ENCODE measurements at places on chromosomes 13 and 19. TPM values are rescaled to one million over a fixed set of nuclear protein-coding genes. Genes with fewer than 3 reads are reported as not detected.

The FUT6 gene
- not detected for total RNA-seq

The PSG2 gene
- total RNA-seq, result not detected

The ZNF571 gene
- 7.0 TPM for total RNA-seq

The KLC3 gene
- total RNA-seq, result not detected

The WDR62 gene
- total RNA-seq, result 1.2 TPM

The PRPF31 gene
- total RNA-seq, result 54.3 TPM

The SMIM44 gene
- not detected for total RNA-seq

The NDUFA7 gene
- 22.2 TPM for total RNA-seq

The MAMSTR gene
- not detected for total RNA-seq

The KLF12 gene
- 19.9 TPM for total RNA-seq

The ZNF536 gene
- 1.5 TPM for total RNA-seq

The ZNF541 gene
- total RNA-seq, result not detected

The PLIN4 gene
- total RNA-seq, result 3.4 TPM

The PINLYP gene
- 11.9 TPM for total RNA-seq

The FPR3 gene
- 18.0 TPM for total RNA-seq

The MPV17L2 gene
- total RNA-seq, result 10.6 TPM

The PEAK3 gene
- 3.0 TPM for total RNA-seq

The PDE4C gene
- 0.42 TPM for total RNA-seq

The ZNF737 gene
- total RNA-seq, result 17.6 TPM

The ZNF320 gene
- total RNA-seq, result 18.3 TPM

The SIX5 gene
- total RNA-seq, result 15.0 TPM

The TNFRSF19 gene
- total RNA-seq, result 7.6 TPM

The EVI5L gene
- total RNA-seq, result 12.1 TPM

The LGALS4 gene
- 3.5 TPM for total RNA-seq

The FGF22 gene
- 0.27 TPM for total RNA-seq

The THSD1 gene
- total RNA-seq, result 4.1 TPM

The FXYD5 gene
- total RNA-seq, result 106 TPM

The KLK15 gene
- total RNA-seq, result not detected

The NFIX gene
- total RNA-seq, result 145 TPM

The IL11 gene
- not detected for total RNA-seq

The KEAP1 gene
- 42.0 TPM for total RNA-seq

The RPS28 gene
- 146 TPM for total RNA-seq

The ATCAY gene
- total RNA-seq, result not detected

The PRR22 gene
- 1.1 TPM for total RNA-seq

The GAS6 gene
- total RNA-seq, result 854 TPM

The NCAN gene
- not detected for total RNA-seq

The PRTN3 gene
- not detected for total RNA-seq

The CGB8 gene
- not detected for total RNA-seq

The GMIP gene
- 12.5 TPM for total RNA-seq

The CRLF1 gene
- total RNA-seq, result 85.9 TPM

The MEGF8 gene
- total RNA-seq, result 19.5 TPM

The VSTM1 gene
- not detected for total RNA-seq

The GPR18 gene
- not detected for total RNA-seq

The SIGLEC8 gene
- 0.28 TPM for total RNA-seq

The CEACAM8 gene
- not detected for total RNA-seq

The GPC6 gene
- 34.9 TPM for total RNA-seq

The ZNF814 gene
- 12.7 TPM for total RNA-seq

The CBY2 gene
- total RNA-seq, result not detected

The IGSF23 gene
- not detected for total RNA-seq

The SMAD9 gene
- total RNA-seq, result 34.9 TPM

The FXYD3 gene
- total RNA-seq, result 0.68 TPM

The KLK14 gene
- total RNA-seq, result not detected

The BEST2 gene
- total RNA-seq, result not detected

The PNMA8C gene
- total RNA-seq, result 5.2 TPM

The ICAM4 gene
- 0.95 TPM for total RNA-seq

The EFNA2 gene
- total RNA-seq, result not detected

The GSX1 gene
- not detected for total RNA-seq

The FAM83E gene
- 2.0 TPM for total RNA-seq

The FUT2 gene
- total RNA-seq, result 2.3 TPM
